ENCODE measurements at places on chromosomes 3 and 15. TPM values are rescaled to one million over a fixed set of nuclear protein-coding genes. Genes with fewer than 3 reads are reported as not detected.

GRCh38 chr15:62426387-62426956 is 261.4 kb upstream of the C2CD4B start:
- no peak for DNase-seq

DNA sequence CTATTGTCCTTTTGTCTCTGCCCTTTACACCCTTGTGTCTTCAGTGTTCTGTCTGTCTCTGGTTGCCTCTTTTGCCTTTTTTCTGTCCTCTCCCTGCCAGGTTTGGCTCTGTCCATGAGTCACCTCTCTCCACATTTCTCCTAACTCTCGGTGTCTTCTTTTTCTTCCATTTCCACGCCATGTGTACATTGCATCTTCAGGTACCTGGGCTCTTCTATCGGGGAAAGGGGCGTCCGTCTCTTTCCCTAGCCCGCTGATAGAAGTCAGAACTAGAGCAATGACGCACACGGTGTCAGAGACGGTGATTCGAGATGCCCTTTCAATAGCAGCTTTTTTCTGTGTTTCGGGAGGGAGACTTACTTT is 641 bp downstream of the OPA1 start:
- peak; percentile 34 for DNase-seq

DNA sequence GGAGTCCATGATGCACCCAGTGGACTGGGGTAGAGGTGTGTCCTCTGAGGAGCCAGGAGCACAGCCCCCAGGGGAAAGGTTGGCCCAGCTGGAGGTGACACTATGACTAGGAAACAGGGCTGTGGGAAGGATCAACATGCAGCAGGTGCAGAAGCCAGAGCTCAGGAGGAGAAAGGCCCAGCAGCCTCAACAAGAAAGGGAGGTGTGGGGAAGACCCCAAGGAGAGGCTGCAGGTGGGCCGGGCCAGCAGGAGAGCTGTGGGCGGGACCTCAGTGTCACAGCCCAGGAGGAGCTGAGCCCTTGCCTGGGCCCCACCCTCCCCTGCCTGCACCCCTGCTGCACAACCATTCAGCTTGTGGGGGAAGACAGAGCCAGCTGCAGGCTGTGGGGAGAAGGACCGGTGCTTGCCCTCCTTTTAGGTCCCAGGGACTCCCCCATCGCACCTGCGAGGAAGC is 18.4 kb upstream of the KLF13 start:
- DNase-seq = no peak

- DNase-seq = no peak
Observed at GRCh38 chr3:187022403-187023029, 92.2 kb downstream of the ST6GAL1 start.

GRCh38 chr15:56327721-56328502 is 37.3 kb upstream of the TEX9 start:
- DNase-seq = peak; percentile 41

GRCh38 chr3:186432189-186432588 is 70.2 kb upstream of the DGKG start:
- no peak for DNase-seq

DNA sequence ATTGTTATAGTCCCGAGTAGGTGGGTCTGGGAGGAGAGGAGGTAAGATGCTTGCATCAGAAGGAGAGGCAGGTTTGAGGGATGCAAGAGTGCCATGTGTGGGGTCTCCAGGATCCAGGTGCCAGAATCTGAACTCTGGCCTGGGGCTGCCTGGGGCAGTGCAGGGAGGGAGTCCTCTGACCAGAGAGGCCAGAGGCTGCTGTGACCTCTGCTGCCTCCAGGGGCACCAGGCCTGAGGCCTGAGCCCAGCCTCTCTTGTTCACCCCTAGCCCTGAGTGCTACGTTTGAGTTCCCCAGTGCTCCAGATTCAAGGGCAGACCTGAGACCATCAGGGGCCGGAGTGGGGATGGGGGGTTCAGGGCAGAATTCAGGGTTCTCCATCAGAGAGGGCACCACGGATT is 7.4 kb downstream of the SLC38A3 start:
- no peak for DNase-seq

DNA sequence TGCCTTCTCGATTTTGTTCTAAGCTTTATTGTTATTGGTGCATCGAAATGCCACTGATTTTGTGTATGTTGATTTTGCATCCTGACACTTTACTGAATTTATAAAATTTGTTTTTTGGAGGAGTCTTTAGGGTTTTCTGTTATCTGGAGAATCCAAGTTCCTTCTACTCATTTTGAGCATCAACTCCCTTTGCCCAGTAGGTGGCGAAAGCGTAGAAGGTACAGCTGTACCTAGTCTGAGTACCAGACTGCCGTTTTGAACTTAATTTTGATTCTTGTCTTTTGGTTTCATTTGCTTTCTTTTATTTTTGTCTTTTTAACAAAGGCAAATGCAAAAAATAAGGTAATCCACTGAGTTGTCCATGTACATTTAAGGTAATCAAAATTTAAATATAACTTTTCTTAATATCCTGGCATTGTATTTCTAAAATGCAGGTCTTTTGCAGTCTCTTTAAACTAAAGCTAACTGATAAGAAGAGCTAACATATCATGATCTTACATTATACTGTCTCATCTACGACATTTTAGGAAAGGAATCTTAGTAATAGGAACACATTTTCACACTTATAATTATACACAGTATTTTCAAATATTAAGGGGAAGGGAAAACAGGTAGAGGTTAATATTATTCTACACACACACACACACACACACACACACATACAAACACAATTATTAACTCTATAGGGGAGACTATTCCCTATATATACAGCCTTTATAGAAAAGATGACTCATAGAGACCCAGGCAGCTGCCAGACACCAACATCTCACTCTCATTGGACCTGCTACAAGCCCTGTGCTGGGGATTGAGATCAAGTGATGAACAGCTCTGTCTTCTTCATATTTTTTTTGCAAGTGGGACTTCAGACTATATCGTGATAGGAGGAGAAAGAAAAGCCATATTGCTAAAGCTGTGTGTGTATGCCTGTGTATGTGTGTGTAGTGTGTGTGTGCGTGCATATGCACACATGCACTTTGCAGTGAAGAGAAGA is 71.8 kb downstream of the SYNPR start:
- peak; percentile 61 for DNase-seq

DNA sequence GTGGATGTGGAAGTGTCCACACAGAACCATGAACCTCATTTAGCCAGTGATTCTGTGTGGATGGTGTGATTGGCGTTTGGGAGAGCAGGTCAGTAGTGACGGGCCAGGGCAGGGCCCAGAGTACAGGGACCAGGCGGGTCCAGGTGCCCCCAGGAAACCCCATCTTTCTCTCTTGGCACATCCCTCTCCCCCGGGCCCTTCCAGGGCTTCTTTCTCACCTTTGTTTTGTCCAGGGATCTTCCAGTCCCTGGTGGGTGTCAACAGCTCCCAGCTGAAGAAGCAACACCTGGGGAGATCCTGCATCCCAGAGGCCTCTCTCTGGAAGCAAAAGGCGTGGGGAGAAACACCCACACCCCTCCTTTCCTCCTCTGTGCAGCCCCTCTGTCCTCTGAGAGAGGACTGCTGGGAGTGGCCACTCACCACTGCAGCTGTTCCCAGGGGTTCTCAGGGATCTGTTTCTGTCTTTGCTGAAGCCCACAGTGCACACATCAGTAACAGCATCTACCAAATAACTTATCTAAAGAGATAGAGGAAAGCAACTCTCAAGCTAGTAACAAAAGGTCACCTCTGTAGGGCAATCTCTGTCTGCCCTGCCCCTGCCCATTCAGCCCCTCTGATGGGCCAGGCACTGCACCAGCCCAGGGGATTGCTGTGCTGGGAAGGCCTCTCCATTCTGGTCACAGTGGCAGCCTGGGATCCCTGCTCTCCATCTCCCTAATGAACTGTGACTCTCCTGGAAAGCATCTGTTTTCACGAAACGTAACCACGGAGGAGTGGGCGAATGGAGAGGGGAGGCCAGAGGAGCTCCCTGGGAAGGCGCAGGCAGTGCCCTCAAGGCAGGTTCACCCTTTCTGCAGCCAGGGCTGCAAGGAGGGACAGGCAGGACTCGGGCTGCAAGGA is 98.3 kb upstream of the ALDH1A3 start:
- DNase-seq = no peak

DNA sequence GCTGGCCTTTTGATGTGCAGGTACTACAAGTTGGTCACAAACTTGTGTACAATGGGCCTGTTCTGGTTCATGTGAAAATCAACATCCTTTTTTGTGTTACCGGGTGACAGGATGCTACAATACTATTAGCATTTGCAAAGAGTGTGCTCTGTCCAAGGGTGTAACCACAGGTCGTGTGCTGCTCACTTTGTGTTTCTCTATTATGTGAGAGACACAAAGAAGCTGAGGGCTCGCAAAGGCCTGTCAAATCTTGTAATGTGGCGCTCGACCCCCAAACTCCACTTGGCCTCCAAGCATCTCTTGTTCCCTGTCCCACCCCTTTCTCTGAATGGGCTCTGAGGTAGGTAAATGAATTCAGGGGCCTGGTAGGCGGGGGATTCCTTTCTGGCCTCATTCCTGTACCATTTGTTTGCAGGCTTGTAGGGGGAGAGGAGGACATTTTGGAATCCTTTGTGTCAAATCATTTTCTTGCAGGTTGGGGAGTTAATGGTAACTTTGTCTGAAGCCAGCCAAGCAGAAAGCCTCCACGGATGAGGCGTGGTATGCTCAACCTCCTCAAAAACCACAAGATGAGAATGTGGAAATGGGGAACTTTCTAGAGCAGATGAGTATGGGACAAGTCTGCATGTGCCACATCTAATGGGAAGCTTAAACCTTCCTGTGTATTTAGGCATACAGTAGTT is 109.1 kb downstream of the OPA1 start:
- DNase-seq = no peak

DNA sequence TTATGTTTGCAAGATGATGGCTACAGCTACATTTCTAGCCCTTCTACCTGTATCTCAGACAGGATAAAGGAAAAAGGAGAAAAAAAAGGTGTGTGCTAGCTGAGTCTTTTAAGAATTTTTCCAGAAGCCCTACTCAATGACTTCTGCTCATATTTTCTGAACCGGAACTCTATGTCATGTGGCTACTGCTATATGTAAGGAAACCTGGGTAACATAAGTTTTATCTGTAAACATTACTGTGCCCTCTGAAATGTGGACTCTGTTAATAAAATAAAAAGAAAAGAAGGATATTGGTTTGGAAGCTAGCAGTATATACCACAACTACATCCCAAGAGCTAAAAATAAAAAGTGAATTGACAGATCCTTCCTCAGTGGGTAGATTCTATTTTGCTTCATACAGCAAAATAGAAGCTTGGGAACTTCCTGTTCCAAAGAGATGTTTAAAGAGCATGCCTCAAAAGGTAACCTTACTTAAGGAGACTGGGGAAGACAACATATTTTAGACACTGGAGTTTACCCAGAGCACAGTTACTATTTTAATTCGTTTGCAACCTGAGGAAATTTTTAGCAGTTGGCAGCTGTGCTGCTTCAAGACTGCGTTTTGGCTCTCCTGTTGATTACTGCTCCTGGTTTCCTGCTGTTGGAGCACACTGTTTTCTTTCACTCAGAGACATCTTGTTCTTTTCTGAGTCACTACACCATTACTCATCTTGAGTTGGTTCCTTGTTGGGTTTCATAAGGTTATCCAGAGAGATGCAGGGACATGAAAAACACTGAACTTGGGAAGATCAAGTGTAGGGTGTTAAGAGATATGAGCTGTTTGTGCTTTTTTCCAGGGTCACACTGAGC is 280.7 kb downstream of the NFKBIZ start:
- peak; percentile 97 for DNase-seq

DNA sequence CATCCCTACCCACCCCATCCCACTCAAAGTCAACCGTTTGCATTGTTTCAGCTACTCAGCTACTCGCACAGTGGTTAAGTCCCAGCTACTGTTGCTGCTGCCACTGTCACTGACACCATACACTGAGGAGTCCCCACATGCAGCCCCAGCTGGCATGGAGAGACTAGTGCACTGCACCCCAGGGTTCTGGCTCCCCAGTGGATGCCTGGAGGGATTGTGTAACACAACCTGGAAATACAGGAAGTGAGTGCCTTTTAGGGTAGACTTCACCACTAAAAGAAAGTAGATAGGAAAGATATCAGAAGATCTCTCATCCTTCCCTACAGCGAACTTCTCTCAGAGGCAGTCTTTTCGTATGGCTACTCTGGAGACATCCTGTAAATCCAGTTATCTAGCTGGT is 169.2 kb upstream of the STRIT1 start:
- DNase-seq = no peak

- no peak for DNase-seq
Observed at GRCh38 chr3:113839551-113839950, 963 bp downstream of the GRAMD1C start.

DNA sequence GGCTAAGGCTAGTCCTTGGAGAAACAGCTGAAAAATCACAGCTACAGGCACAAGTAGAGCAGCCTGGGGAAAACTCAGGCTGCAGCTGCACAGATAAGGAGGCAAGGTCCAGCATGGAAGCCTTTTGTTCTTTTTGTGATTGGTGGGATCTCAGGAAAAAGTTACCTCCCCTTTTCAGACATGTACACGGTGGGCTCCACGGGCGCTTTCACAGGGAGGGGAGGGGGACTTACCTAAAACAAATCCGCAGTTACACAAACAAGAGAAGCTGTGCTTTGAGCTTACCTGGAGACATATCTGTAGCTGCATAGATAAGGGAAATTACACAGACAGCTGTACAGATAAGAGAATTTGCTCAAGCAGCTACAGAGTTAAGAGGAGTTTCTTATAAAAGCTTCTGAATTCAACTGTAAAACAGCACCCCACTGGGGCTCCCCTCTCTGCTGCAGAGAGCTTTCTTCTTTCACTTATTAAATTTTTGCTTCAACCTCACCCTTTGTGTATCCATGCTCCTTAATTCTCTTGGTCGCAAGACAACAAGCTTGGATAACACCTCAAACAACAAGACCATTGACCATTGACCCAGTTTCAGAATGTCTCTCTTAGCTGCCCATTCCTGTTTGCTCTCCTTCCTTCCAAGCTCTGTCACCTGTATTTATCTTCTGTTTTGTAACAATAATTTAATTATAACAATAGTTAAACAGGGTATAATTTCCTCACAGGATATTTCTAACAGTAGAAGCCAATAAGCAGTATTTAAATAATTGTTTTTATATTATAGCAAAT is 10.9 kb upstream of the CD200 start:
- DNase-seq = no peak

- no peak for DNase-seq
Observed at GRCh38 chr15:100216182-100216581, 125.6 kb downstream of the ADAMTS17 start.

DNA sequence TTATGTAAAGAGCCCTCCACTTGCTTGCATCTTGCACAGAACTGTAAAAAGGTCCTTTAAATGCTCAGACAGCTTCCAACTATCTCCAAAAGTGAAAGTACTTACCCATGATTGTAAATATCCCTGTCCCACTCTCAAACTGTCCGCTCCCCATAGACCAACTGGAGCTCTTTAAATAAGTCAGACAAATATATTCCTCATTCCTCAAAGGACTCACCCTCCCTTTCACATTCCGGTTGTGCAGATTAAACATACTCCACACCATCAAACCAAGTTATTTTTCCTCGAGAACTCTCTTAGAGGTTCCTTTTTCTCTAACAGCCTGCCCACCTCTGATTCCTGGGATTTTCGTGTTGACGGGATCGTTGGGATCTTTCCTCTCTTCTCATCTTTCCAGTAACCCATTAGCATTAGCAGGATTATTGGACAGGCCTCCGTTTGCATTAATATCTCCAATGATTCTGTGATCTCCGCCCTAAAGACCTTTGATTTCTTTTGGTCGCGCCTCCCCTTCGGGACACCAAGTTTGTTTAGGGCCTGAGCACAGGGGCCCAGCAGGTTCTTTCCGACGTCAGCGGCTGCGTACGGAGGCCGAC is 763 bp downstream of the GOLGB1 start:
- DNase-seq = peak; percentile 54

- no peak for DNase-seq
Observed at GRCh38 chr15:42528970-42529369, 19.6 kb downstream of the LRRC57 start.

Gene CFAP20DC
- total RNA-seq = 6.8 TPM

Gene CEP19
- total RNA-seq = 1.3 TPM

Gene AAGAB
- 90.8 TPM for total RNA-seq

Gene ATP13A5
- total RNA-seq = not detected

Gene GP5
- under 0.01 TPM for total RNA-seq

Gene ANKRD63
- not detected for total RNA-seq
